ENCODE measurements at places on chromosomes 1 and 21.

DNA sequence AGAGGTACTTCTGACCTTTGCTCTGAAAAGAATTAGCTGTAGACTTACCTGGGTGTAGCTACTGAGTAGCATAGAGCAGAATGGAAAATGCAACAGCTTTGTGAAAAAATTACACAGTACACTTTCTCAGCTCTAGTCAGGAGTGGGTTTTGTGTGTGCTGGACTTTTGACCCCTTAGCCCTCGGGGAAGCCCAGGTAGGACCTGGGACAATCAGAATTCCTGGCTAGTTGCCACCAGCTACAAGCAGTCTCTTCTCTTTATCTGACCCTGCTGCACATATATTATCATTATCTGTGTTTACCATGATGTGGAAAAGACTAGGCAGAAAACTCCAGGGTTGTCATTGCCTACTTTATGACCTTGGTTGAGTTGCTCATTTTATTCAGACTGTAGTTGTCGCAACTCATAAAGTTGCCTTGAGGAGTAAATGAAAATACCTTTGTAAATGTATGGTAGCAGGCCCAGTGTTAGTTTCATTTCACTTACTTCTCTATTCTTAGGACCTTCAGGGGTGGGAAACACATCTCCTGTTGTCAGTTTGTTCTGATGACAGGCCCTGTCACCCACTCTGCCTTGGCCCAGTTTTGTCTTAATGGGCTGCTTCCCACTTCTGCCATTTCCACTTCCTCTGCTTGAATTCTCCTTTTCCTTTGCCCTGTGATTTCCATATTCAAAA is 5.4 kb downstream of the NEK7 start:
- DNase-seq: no peak

GRCh38 chr1:203146042-203146369 is 18.5 kb downstream of the ADORA1 start:
- no peak for DNase-seq

- DNase-seq: no peak
Observed at GRCh38 chr1:50497007-50497406, 73.8 kb upstream of the DMRTA2 start.

GRCh38 chr1:154870115-154870571 is at the start of gene KCNN3:
Gene KCNN3 (minus strand): TSS chr1:154870281. CDS start chr1:154869964, 317 bp downstream.
- DNase-seq: peak; percentile 98

GRCh38 chr1:114677691-114678090 is 7.8 kb upstream of the DENND2C start:
- no peak for DNase-seq

DNA sequence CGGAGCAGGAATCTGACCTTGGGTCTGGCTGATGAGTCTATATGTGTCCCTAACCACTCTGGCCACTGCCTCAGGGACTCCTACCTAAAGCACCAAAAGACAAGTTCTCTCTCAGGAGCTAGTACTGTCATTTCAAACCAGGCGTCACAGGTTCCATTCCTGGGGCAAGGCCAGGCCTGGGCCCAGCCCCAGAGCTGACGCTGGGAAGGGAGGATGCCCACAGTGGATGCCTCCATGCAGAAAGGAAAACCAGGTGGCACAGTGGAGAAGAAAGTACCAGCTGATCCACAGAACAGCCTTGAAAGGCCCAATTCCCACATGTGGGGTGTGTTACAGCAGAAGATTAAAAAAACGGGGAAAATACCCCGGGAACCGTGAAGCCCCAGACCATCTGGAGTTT is 77.4 kb downstream of the DMRTB1 start:
- DNase-seq: no peak

DNA sequence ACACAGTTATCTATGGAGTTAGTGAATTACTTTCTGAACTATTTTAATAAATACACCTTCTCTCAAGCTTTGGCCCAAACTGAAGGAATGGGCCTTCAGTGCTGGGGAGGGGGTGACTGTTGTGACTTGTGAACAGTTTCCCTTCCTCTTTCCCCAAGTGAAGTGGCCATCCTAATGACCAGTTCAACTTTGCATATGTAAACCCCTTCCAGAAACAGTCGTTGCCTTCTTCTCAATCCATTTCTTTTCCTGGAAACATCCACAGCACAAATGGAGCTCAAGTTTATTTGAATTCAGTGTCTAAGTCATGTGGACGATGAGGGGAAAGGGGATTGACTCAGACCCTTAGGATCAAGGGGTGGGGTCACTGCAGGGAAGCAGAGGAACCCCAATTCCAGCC is 1.3 kb upstream of the INPP5B start:
- DNase-seq: no peak

GRCh38 chr1:158095737-158096335 is 84.9 kb upstream of the CD1D start:
- DNase-seq: peak; percentile 70

DNA sequence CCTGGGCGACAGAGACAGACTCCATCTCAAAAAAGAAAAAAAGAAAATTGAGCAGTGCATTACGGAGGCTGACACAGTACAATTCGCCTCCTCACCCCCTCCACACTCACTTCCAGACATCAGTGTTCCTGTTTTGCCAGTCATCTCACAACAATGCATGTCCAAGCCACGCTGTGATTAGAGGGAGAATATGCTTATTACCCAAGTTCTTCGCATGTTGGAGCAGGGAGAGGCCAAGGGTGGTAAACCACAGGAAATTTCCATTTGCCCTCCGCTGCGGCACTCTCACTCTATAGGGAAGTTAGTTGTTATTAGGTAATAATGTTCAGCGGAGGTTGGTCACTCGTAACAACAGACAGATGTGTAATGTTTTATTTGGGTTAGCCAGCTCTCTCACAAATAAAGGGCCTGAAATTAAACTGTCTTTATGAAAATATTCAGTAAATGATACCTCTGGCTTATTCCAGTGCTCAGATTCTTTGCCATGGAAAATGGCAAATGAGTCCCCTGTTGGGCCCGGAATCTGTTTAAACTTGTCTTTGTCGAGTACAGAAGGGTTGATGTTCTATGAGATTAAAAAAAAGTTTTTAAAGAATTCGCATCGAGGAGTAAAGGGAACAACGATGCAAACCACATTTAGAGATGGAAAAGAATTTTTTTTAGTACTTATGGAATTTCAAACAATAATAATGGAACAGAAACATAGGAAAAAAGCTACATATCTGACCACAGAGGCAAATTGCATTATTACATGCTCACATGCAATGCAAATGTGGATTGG is 33.1 kb downstream of the KCNJ15 start:
- DNase-seq: no peak

GRCh38 chr1:11573116-11573692 is 81.0 kb downstream of the FBXO2 start:
- DNase-seq: no peak

- DNase-seq: no peak
Observed at GRCh38 chr1:162165528-162165927, 96.0 kb downstream of the NOS1AP start.

- no peak for DNase-seq
Observed at GRCh38 chr1:18229625-18230024, 122.0 kb downstream of the IGSF21 start.

DNA sequence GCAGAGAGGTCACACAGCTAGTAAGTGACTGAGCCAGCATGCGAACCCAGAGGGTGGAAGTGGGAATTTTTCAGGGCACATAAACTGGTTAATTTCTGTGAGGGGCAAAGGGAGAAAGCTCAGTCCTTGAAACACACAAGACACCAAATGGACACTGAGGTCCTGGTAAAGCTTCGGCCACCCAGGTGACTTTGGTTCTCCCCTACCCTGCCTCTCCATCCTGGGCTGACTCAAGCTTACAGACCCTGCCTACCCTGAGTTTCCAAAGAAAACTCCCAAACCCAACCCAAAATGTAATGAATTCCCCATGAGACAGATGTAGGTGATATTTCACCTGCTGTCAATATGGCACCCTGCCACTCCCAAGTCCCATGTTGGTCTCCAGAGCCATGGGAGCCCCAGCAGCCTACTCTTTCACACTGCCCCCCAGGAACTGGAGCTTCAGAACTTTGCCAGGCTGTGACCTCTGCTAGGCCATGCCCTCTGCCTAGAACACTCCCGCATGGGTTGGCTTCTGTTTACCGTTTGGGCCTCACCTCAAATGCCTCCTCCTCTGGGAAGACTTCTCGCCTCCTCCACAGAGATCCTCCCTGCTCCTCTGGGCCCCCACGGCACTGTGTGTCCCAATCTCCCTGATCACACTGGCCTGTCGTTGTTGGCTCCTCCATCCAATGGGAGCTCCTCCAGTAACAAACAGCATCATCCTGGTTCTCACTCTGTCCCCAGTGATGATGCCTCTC is 3.7 kb upstream of the LRP8 start:
- no peak for DNase-seq

DNA sequence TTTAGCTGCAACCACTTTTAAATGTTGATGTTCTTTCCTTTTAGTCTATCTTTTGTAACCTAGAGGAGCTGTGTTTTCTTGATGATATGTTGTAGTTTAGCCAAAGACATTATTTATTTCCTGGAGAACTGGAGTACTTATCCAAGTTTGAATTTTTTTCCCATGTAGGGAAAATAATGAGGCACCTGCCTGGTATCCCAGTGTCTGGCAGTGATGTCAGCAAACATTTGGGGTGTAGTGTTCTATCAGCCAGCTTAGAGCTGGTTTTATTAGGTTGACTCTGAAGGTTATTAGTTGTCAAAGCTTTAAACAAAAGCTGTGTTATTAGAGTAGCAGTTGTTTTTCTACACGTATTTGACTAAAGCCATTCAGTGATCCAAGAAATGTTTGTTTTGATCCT is 3.2 kb downstream of the CTPS1 start:
- no peak for DNase-seq

- no peak for DNase-seq
Observed at GRCh38 chr1:229127301-229127700, 143.6 kb upstream of the RAB4A start.

DNA sequence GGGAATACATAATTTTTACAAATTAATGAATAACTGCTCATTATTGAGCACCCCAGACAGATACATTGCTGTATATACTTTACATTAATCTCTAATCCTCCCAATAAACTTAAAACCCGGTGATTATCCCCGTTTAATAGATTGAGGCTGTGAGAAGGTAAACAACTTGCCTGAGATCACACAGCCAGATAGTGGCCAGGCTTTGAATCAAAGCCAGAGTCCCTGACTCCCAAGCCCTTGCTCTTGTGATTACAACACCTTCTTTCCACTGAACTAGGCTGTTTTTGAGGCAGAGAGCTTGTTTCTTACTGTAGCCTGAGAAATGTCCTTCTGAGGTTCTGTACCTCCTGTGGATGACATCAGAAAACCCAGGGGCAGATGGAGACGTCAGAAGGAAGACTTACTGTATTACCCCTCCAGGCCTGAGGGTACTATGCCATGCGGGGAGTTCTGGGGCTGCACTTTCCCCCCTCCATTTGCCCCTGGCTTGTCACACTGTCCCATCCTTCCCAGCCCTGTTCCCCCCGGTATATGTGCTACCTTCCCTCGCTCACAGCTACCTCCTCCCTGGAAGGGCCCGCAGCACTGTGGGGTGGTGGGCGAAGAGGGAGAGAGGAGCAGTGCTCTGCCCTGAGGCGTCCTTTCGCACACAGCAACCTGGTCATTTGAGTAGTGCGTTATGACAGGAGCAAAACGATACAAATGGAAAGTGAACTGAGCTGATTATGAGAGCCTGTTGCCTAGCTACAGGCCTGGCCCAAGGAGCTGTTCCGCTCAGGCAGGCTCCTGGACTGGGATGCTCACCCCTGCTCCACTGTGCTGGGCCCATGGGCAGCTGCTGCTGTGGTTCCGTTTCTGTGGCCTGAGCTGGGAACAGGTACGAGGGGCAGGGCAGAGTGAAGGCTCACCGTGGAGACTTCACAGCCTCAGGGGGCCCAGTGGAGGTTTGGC is 4.6 kb downstream of the KCNC4 start:
- no peak for DNase-seq

DNA sequence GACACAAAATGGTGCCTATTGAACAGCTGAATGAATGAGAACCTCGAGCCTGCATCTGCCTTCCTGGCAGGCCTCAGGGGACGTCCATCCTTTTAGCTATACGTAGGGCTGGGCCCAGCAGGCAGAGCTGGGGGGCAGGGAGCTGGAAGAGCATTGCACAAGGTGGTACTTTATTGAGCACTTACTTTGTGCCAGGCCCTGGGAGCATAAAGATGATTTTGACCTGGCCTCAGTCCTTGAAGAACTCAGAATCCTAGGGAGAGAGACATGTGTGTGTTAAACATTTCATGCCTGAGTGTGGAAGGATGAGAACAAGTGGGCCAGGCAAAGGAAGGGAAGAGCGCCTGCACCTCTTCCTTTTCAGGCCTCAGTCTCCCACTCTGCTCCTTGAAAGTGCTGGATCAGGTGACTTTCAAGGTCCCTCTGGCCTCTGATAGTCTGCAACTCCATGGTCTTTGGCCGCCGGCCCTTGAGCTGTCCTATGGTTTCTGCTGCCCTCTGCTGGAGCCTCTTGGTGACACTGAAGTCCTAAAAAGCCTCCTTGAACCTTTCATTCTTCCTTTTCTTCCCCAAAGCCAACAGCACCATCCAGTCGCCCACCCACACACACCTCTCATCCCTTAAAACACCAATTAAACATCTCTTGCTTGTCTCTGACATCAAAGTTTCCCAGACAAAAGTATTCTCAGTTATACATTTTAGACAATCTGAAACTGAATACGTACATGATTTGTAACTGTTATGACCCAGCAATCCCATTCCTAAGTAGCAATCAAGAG is 3.5 kb upstream of the PEAR1 start:
- peak; percentile 88 for DNase-seq

DNA sequence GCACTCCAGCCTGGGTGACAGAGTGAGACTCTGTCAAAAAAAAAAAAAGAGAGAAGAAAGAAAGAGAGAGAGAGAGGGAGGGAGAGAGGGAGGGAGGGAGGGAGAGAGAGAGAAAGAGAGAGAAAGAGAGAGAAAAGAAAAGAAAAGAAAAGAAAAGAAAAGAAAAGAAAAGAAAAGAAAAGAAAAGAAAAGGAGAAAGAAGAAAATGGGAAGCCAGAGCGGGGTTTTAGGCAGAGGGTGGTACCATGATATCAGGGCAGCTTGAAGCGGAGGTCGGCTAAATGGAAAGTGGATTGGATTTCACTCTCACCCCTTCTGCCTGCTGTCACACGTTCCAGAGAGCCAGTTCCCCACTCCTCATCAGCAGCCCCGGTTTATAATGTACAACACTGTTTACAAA is 1.9 kb downstream of the TMCO4 start:
- no peak for DNase-seq

- DNase-seq: peak; percentile 98
Observed at GRCh38 chr1:29282924-29283803, 46.8 kb downstream of the PTPRU start.

DNA sequence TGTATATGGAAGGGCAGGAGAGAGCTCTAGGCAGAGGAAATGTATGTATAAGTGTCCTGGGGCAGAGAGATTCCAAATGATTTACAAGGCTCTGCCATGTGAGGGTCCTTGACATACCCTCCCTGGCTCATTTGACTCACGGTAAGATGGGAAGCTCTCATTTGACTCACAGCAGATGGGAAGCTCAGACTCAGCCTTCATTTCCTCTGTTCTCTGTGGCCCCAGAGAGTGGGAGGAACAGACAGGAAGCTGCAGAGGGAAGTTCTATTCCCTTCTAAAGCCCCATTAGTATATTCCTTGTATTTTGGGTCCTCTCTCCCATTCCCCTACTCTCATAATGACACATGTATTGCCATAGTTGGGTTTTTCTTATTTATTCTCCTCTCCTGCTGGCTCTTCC is 44.9 kb downstream of the FOXD2 start:
- no peak for DNase-seq

GRCh38 chr1:217897100-217897499 is 266.0 kb downstream of the SPATA17 start:
- no peak for DNase-seq

- DNase-seq: peak; percentile 6
Observed at GRCh38 chr21:42564561-42564971, 50.9 kb downstream of the SLC37A1 start.

GRCh38 chr1:206766251-206766856 is 4.2 kb upstream of the IL19 start:
- no peak for DNase-seq
